HS-5 (cell line): ENCODE measurements at places on chromosomes 5 and 9.

DNA sequence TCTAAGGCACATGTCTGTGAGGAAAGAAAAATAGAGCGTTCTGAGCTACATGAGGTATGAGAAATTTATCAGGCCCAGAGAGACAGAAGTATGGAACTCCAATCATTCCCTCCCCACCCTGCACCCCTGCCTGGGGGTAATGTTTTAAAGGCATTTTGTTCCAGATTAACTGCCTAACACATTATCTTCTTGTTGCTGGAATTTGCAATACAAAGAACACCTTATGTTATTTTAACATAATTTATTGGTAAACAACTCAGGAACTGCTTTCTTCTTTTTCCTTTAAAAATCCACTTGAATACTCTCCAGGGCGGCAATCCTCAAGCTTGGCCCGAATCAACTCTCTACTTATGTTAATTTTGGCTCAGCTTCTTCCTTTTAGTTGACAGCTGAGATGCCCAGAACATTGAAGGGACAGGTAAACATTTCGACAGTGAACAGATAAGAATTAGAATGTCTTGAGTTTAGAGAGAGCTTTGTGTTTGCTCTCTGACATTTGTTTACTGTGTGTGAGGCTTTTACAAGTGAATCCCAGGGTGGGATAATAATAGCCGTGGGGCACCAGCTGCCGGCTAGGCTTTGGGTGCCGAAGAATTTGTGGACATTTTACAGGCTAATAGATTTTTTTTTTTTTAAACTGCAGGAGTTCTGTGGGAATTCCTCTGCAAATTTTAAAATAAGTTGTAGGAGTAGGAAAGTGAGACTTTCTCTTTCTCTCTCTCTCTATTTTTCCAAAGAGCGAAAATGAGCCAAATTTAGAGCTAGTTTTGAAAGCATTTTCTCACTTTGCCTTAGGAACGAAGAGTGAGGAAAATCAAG, 96.4 kb upstream of the TAF11L2 start:
- DNase-seq, result no peak

GRCh38 chr5:122901346-122901745, 55.9 kb downstream of the SNX24 start:
- no peak for DNase-seq

DNA sequence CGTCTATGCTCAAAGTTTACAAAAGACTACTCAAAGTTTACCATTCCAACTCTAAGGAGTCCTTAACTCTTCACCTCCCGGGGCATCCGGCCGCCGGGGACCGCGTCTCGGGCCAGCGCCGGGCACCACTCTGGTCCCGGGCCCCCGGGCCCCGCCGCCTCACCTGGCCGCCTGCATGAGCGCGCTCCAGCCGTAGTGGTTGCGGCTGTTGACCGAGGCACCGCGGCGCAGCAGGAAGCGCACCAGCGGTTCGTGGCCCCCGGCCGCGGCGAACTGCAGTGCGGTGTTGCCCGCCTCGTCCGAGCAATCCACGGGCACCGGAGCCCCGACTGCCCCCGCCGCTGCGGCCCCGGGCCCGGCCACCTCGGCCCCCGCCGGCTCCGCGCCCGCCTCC, 388 bp downstream of the ANKS6 start:
- no peak for DNase-seq

DNA sequence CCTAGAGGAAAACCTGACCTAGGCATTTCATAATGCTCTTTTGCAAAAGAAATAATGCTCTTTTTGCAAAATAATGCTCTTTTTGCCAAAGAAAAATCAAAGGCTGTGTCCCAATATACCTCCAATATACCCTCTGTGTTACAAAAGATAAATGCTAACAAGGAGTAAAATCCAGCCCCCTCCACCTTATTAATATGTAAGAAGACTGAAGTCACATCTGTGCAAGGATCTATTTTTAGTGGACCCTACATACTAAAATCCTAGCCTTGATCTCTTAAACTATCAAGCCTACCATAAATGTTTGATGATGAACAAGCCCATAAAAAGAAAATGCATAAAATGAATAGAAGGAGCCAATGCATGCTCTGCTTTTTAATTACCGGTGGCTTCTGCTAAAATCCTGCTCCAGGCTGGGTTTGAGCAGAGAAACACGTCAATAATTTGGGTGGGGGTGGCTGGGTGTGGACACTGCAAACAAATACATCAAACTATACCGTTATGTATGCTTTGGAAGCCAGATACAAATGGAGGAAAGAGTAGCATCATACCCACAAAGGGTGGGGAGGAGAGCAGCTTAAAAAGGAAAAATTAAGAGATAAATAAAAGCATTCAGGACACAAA, 131.6 kb downstream of the SEMA6A start:
- no peak for DNase-seq

DNA sequence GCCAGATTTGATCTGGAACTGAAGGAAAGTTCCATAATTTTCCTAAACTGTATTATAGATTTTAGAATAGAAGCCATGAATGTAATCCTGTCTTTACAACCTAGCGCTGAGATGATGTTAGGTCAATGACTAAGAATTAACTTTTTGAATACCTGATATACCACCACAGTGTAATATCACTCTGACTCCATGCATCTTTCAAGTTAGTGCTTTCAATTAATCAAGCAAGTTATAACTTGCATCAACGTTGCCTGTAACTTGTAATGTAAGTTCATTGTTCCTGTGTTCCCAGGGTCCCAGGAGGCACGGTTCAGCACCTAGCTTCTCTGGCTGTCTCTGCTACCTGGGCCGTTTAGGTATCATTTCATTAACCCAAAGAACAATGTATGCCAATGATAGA, 139.3 kb downstream of the CSNK1G3 start:
- no peak for DNase-seq

DNA sequence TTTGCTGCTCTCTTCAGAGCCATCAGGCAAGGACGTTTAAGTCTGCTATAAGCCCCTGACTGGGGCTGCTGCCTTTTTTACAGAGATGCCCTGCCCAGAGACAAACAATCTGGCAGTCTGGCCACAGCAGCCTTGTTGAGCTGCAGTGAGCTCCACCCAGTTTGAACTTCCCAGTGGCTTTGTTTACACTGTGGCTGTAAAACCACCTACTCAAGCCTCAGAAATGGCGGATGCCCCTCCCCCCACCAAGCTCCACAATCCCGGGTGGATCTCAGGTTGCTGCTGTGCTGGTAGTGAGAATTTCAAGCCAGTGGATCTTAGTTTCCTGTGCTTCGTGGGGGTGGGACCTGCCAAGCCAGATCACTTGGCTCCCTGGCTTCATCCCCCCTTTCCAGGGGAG, 59.7 kb upstream of the SNCAIP start:
- no peak for DNase-seq

GRCh38 chr5:169576181-169576598, 7.4 kb upstream of the SPDL1 start:
- peak; percentile 94 for DNase-seq

GRCh38 chr9:104200456-104200994, 106.4 kb downstream of the SMC2 start:
- no peak for DNase-seq

DNA sequence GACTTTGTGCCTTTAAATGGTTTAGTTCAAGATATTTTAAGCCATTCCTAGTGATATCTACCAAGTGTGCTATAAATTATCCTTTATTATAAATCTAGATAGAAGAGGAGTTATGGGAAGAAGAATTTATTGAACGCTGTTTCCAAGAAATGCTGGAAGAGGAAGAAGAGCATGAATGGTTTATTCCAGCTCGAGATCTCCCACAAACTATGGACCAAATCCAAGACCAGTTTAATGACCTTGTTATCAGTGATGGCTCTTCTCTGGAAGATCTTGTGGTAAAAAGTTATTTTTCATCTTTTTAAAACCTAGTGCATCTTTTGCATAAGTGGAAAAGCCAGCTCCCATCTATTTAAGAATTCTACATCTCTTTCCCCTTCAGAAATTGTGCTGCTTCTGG, 18.6 kb downstream of the SLC23A1 start:
- DNase-seq, result no peak

GRCh38 chr5:103834216-103834615, 271.6 kb upstream of the NUDT12 start:
- DNase-seq, result no peak

- DNase-seq, result no peak
These were observed 24.6 kb downstream of the APC start for GRCh38 chr5:112762113-112762810.
